Caco-2 (cell line): ENCODE measurements at places on chromosomes 7 and 10.
A peak's percentile ranks its signal among the peaks of the same experiment; 100 is the strongest.

GRCh38 chr7:1225441-1226185 lies 7.1 kb upstream of the UNCX start:
- no peaks in the 10 kb centered on the region for H3K4me1 ChIP-seq
- no peak overlapping the region for H3K27ac ChIP-seq
- DNase-seq: peak; percentile 45
- no peaks in the 10 kb centered on the region; the same call in 1 of the 2 replicates for H3K27me3 ChIP-seq
- H3K4me3 ChIP-seq: no peak overlapping the region

GRCh38 chr10:66591865-66592264 lies 334.0 kb upstream of the LRRTM3 start:
- DNase-seq: no peak
- no peak overlapping the region for H3K27ac ChIP-seq
- no peaks in the 10 kb centered on the region for H3K4me1 ChIP-seq
- H3K27me3 ChIP-seq: no peaks in the 10 kb centered on the region
- H3K36me3 ChIP-seq: no peaks in the 10 kb centered on the region

- peaks cover 2% of the 10 kb centered on the region; the same call in 1 of the 2 replicates for H3K36me3 ChIP-seq
- H3K27ac ChIP-seq: peak overlapping the region; percentile 69
- H3K4me1 ChIP-seq: peaks cover 11% of the 10 kb centered on the region; the same call in 1 of the 2 replicates
- H3K27me3 ChIP-seq: no peaks in the 10 kb centered on the region
- H3K4me3 ChIP-seq: no peak overlapping the region
Observed at GRCh38 chr10:4848356-4849041, 22.5 kb downstream of the AKR1E2 start.

- DNase-seq: no peak
- no peaks in the 10 kb centered on the region for H3K36me3 ChIP-seq
- no peak overlapping the region for H3K27ac ChIP-seq
Observed at GRCh38 chr7:77823787-77824186, 25.2 kb downstream of the PHTF2 start.

DNA sequence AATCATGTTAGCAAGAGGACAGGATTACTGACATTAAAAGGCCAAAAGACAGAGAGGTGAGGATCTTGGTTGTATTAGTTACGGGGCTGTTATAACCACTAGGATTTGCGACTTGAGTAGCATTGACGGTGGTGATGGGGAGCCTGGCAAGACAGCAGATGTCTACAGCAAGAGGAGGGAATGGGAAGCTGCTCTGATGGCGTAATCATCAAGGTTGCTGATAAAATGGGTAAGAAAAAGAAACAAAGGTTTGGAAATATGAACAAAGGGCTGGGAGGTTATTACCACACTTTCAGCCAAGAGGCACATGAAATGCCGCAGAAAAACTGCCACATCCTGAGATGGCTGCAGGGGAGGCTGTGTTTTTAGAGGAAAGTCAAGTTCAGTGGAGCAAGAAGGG lies 33.9 kb downstream of the TMEM229A start:
- no peak for DNase-seq
- no peaks in the 10 kb centered on the region for H3K36me3 ChIP-seq
- no peak overlapping the region for H3K4me3 ChIP-seq
- H3K27me3 ChIP-seq: no peaks in the 10 kb centered on the region

DNA sequence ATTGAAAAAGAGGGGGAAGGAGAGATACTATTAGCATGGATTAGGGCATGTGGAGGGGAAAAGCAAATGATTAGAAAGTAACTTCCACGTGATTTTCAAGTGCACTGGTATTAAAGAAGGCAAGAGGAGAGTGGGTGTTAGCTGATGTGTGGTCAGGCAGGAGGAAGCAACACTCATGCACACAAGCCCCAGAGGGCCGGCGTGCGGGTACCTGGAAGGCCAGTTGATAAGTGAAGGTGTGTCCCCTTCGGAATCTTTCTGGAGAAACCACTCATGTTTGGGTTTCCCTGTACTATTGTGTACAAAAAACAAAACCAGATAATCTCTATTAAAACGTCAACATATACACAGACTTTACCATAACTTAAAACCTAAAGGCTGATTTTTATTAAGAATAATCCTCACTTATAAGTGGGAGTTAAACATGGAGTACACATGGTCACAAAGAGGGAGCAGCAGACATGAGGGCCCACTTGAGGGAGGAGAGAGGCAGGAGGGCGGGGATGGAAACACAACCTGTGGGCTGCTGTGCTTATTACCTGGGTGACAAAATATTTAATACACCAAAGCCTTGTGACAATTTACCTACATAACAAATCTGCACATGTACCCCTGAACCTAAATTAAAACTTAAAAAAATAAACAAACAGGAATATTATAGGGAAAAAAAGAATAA lies 98.9 kb downstream of the SVIL start:
- no peak for DNase-seq
- peak overlapping the region; percentile 80 for H3K27ac ChIP-seq
- H3K4me1 ChIP-seq: peaks cover 38% of the 10 kb centered on the region
- H3K36me3 ChIP-seq: 0 out of 2 replicates have a peak, but pooled peaks cover 2% of the 10 kb centered on the region

GRCh38 chr10:132409667-132410028 lies 12.6 kb downstream of the PWWP2B start:
- H3K27ac ChIP-seq: peak overlapping the region; percentile 55

GRCh38 chr7:5284304-5285281 lies 1.9 kb downstream of the SLC29A4 start:
- peak; percentile 71 for DNase-seq
- H3K4me1 ChIP-seq: peaks cover 7% of the 10 kb centered on the region
- H3K27ac ChIP-seq: peak overlapping the region; percentile 33
- no peaks in the 10 kb centered on the region for H3K36me3 ChIP-seq
- peak overlapping the region; percentile 63 for H3K4me3 ChIP-seq

GRCh38 chr10:3563298-3563697 lies 221.7 kb downstream of the KLF6 start:
- no peaks in the 10 kb centered on the region for H3K36me3 ChIP-seq
- no peaks in the 10 kb centered on the region for H3K4me1 ChIP-seq
- no peak overlapping the region for H3K27ac ChIP-seq
- no peaks in the 10 kb centered on the region for H3K27me3 ChIP-seq

DNA sequence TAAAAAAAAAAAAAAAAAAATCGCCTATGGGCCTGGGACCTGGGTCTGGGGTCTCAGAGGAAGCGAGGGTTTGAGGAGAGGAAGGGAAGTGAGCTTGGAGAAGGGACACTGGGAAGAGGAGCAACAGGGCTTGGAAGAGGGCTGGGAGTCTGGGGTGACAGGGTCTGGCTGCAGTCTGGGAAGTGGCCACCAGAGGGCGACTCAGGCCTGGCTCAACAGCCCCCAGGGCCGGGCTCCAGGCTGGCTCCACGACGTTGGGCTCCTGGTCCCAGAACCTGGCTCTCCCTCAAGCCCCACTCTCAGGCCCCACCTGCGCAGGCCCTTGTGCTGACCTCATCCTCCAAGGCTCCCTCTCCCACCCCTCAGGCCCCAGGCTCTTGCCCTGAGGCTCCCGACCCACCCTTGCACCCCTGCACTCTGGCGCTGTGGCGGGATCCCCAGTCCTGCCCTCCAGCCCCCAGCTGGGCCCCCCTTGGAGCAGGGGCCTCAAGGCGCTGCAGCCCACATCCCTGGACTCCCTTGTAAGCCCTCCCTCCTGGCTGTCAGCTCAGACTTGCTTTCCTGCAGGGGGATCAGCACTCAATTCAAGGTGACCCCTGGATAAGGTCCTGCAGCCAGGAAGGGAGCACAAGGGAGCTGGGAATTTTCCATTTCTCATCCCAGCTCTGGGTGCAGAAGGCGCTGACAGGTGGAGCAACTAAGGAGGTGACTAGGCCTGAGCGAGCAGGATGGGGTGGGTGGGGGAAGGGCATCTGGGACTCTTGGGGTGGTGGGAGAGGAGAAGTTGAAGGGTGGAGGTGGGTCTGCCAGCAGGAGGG lies 5.4 kb upstream of the SPACDR start:
- peaks cover 4% of the 10 kb centered on the region; the same call in 1 of the 2 replicates for H3K4me1 ChIP-seq
- DNase-seq: peak; percentile 86
- no peak overlapping the region for H3K27ac ChIP-seq
- no peak overlapping the region for H3K4me3 ChIP-seq
- H3K27me3 ChIP-seq: no peaks in the 10 kb centered on the region

DNA sequence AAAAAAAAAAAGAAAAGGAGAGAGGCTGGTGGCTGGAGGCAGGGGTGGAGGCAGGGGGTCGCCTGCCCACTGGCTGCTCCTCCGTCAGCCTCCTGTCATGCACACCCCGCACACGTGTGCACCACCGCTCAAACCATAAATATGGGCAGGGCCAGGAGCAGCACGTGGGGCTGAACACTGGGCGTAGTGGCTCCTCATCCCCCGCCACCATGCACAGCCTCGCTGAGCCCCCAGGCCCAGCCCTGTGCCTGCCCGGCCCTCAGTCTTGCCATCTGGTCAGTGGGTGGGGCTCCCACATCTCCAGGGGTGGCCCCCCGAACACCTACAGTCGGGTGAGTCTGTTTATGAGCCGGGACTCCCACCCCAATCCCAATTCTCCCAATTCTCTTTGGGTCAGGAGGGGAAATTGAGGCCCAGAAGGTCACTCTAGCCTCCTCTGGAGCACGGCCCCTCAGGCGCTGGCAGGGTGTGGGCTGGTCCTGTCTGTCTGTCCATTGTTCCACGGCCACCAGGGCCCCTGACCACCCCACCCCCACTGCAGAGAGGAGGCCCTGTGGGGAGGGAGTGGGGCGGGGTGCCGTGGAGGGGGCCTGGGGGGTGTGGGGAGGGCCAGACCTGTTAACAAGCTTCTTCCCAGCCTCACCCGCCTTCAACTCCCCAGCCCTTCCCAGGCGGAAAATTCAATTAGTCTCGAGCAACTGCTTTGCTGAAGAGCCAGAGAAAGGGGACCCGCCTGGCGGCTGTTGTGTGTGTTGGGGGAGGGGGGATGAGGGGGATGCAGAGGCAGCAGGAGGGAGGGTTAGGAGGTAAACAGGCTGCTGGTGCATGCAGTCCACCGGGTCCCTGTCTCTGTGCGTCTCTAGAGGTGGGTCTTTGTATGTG lies 19.5 kb upstream of the GRIFIN start:
- no peaks in the 10 kb centered on the region for H3K4me1 ChIP-seq
- H3K27ac ChIP-seq: no peak overlapping the region

DNA sequence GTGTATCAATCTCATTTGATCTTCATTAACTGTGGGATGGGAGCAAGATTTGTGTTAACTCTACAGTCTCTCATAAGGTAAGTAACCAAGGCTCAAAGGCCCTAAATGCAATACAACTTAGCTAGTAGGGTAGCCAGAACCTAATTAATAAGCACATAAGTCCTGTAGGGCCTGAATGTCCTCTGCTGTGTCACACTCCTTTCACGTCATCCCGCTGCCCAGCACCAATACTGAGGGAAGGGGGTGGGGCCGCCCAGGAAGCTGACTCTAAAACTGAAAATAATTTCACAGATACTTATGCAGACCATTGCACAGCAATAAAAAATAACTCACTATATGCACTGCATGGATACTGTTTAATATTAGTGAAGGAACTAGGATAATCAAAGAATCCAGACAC lies 13.7 kb downstream of the CCDC6 start:
- DNase-seq: no peak
- no peaks in the 10 kb centered on the region for H3K27me3 ChIP-seq
- H3K36me3 ChIP-seq: 0 out of 2 replicates have a peak, but pooled peaks cover 2% of the 10 kb centered on the region
- H3K27ac ChIP-seq: no peak overlapping the region
- no peak overlapping the region for H3K4me3 ChIP-seq

DNA sequence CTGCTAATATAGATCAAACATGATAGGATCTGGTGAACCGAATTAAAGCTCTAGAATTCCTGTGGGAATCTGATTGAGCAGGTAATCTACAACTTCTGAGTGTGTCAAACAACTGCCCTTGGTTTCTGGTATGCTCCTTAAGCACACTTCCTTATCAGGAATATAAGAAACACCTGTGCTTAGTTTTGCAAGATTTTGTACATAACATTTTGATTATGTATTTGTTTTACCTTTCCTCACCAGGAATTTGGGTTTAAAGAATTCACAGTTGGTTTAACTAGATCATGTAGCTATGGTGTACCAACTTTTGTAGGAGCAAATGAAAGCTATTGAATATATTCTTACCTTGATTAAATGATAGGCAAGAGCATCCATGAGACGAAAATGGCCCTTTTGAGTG lies 40.6 kb downstream of the MCU start:
- no peak overlapping the region for H3K27ac ChIP-seq
- no peak overlapping the region for H3K4me3 ChIP-seq
- H3K36me3 ChIP-seq: no peaks in the 10 kb centered on the region
- DNase-seq: no peak

DNA sequence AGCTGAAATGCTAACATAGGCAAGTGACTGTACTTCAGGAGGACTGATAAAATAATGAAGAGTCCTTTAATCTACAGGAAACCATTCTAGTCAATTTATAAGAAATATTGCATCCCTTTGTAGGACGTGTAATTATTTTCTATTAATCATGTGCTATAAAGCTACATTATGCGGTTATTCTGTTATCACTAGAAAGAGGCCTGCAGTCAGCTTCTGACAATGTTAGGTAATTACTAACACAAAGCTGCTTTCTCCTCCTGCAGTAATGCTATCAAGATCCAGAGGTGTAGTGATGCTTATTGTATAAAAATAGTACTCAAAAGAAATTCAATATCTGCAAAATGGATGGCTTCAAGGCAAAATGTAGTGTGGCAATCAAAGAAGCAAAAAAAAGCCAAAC lies 191.1 kb downstream of the SKAP2 start:
- H3K27me3 ChIP-seq: no peaks in the 10 kb centered on the region
- H3K4me3 ChIP-seq: no peak overlapping the region
- no peak for DNase-seq
- no peaks in the 10 kb centered on the region for H3K36me3 ChIP-seq
- H3K27ac ChIP-seq: no peak overlapping the region
